Muscle of leg (tissue), 16 donors: ENCODE measurements at places on chromosomes 1 and 21. TPM values are rescaled to one million over a fixed set of nuclear protein-coding genes. Genes with fewer than 3 reads are reported as not detected.

EFNA4 gene
- 5.8 TPM for polyA plus RNA-seq

- no peak overlapping the region for H3K4me3 ChIP-seq
- no peaks in the 10 kb centered on the region for H3K36me3 ChIP-seq
- H3K27ac ChIP-seq: no peak overlapping the region
- no peak for DNase-seq
Measured at GRCh38 chr1:71561206-71561605, 480.4 kb upstream of the ZRANB2 start.

DNA sequence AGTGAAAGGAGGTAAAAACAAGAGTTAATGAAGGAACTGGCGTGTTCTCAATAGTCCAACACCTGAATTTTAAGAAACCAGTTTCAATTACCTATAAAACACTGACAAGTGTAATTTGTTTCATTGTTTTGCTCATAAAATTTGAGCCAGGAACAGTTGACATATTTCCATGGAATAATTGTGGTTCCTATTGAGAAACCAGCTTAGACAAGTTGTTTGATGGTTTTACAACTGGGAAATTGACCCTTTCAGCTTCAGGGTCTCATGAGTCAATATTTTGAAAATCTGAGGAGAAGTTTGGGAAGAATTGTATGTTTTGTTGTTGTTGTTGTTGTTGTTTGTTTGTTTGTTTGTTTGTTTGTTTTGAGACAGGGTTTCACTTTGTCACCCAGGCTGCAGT is 69.1 kb upstream of the GADD45A start:
- no peak overlapping the region for H3K4me3 ChIP-seq
- no peaks in the 10 kb centered on the region for H3K27me3 ChIP-seq
- no peaks in the 10 kb centered on the region for H3K36me3 ChIP-seq
- DNase-seq: no peak
- no peak overlapping the region for H3K27ac ChIP-seq

DNA sequence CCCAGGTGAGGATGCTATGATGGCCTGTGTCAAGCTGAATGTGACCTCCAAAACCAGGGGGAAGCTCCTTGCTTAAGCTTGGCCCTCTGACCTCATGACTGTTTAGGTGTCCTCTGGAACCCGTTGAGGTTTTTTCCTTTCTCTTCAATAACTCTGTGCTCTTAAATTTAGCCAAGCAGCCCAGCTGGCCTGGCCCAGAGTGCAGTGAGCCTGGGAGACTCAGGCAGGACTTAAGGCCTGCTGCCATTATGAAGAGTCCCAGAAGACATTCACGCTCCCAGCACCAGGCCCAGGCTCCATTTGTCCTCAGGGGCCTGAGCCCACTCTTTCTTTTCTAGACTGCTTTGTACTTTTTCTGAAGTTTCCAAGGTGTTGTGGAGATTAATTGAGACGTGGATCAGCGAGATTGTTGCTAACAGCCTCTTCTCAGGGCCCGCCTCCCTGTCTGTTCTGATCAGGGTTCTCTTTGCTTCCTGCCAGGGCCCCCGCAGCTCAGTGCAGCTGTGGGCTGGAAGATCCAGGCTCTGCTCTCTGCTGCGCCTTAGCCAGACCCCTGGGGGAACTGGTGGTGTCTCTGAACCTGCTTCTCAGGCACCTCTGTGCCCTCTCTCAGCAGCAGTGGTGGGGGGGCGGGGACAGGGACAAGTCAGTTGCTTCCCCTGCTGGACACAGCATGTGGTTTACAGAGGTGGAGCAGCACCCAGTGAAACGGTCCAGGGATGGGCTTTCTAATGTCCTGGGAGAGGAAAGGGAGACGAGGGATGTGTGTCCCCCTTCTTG is 124.2 kb downstream of the GRIK3 start:
- H3K27ac ChIP-seq: no peak overlapping the region
- peak; percentile 65 for DNase-seq
- H3K4me3 ChIP-seq: no peak overlapping the region
- H3K4me1 ChIP-seq: no peaks in the 10 kb centered on the region
- H3K27me3 ChIP-seq: peaks cover 6% of the 10 kb centered on the region

- H3K4me3 ChIP-seq: no peak overlapping the region
- DNase-seq: no peak
- H3K4me1 ChIP-seq: no peaks in the 10 kb centered on the region
- H3K36me3 ChIP-seq: no peaks in the 10 kb centered on the region
Measured at GRCh38 chr1:40890771-40891170, 28.6 kb upstream of the CITED4 start.

- peaks cover 2% of the 10 kb centered on the region for H3K4me1 ChIP-seq
- no peak overlapping the region for H3K27ac ChIP-seq
- H3K36me3 ChIP-seq: no peaks in the 10 kb centered on the region
- no peak overlapping the region for H3K4me3 ChIP-seq
- DNase-seq: no peak
Measured at GRCh38 chr1:107454791-107455190, 314.0 kb downstream of the NTNG1 start.

DNA sequence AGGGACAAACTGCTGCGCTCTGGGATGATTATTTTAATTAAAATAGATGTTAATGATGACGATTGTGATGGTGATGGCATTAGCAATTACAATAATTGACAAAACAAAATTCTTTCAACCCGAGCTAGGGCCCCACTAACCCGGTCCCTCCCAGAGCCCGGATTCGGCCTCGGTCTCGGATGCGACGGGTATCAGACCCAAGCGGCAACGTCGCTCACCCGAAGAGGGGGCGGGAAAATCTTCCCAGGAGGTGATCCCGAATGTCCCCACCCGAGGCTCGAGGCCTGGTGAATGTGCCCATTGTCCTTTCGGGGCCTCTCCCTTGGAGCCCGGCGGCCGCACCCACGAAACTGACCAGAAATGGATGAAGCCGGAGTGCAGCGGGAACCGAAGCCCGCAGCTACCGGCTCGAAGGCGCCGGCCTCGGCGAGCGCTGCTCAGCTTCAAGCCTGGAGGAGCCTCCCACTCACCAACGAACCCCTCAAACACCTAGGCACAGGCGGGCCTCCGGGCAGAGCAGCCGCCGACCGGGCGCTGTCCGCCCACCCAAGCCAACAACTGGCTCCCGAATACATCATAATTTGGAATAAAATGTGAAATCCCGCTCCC is 1.2 kb downstream of the TAL1 start:
- H3K4me3 ChIP-seq: peak overlapping the region; percentile 33
- no peaks in the 10 kb centered on the region for H3K36me3 ChIP-seq
- H3K4me1 ChIP-seq: peaks cover 30% of the 10 kb centered on the region
- peak overlapping the region; percentile 86 for H3K27ac ChIP-seq
